ENCODE measurements at places on chromosomes 5 and 9.

- no peak for DNase-seq
These were observed 157.5 kb upstream of the SHB start for GRCh38 chr9:38226491-38226951.

GRCh38 chr5:32521481-32521880, 63.9 kb upstream of the SUB1 start:
- no peak for DNase-seq

GRCh38 chr9:74760031-74760700, 127.6 kb downstream of the TRPM6 start:
- DNase-seq = peak; percentile 14

DNA sequence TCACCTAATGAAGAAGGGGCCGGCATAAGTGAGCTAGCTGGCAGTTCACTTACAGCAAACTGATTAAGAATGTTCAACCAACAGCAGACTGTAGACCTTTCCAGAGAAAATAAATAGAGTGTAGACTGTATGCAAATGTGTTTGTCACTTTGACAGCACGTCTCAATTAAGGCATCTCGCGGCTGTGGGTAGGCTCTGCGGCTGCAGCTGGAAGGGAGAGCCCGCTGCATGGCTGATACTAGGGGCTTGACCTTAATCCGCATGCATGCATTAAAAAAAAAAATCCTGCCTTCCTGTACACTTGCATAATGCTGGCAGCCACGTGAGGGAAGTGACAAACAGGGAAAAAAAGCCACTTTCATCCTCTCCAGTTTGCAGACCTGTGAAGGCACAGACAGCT, 82.3 kb downstream of the CRB2 start:
- DNase-seq = no peak

- no peak for DNase-seq
These were observed 25.1 kb downstream of the PALM2AKAP2 start for GRCh38 chr9:109805050-109805449.

DNA sequence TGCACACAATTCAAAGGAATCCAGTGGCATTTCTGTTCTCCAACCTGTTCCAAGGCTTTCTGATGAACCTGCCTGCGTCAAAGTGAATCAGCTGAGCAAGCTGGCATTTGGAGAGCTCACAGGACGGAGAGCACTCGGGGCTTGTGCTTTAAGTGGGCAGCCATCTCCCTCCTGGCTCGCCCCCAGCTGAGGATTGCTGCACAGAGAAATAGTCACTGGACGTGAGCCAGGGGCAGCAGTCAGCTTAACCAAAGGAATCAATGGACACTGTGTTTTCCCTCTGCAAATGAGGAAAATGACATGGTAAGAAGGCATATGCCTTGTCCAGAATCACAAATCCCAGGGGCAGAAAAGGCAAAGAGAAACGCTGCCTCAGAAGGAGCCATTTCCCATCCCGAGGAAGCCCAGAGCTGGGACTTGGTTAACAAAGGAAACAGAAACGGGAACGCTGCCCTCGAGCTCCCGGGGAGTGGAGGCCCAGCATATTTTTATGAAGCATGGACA, 299.4 kb downstream of the ZSWIM6 start:
- peak; percentile 31 for DNase-seq

GRCh38 chr5:132180134-132180745, 47.4 kb downstream of the P4HA2 start:
- peak; percentile 84 for DNase-seq
